Mononuclear cell (primary cell): ENCODE measurements at places on chromosomes 11 and 22. TPM values are rescaled to one million over a fixed set of nuclear protein-coding genes. Genes with fewer than 3 reads are reported as not detected.

Gene RBMXL2
- total RNA-seq: not detected

Gene GAB4
- 0.21 TPM for total RNA-seq

Gene BTBD18
- not detected for total RNA-seq

Gene NAALAD2
- total RNA-seq: not detected

Gene ASCL2
- 2.3 TPM for total RNA-seq

Gene VEGFB
- 9.1 TPM for total RNA-seq

Gene RCOR2
- not detected for total RNA-seq

Gene OR5AK2
- not detected for total RNA-seq

Gene OR2AG1
- not detected for total RNA-seq

Gene ASPHD2
- total RNA-seq: 2.7 TPM

Gene LSP1
- total RNA-seq: 357 TPM

Gene MS4A12
- not detected for total RNA-seq

Gene TTC36
- not detected for total RNA-seq

Gene DERL3
- 1.7 TPM for total RNA-seq

Gene OR8D2
- total RNA-seq: not detected

Gene KRTAP5-10
- not detected for total RNA-seq

Gene SPCS2
- total RNA-seq: 33.9 TPM

Gene TMEM41B
- total RNA-seq: 34.2 TPM

Gene VSTM5
- total RNA-seq: not detected

Gene TMEM179B
- 25.8 TPM for total RNA-seq

Gene LRRC10B
- not detected for total RNA-seq
